NCI-H1105 (cell line): ENCODE measurements at places on chromosomes 1 and 21.

GRCh38 chr1:12436345-12436658 is 181.7 kb downstream of the DHRS3 start:
- DNase-seq, result no peak

DNA sequence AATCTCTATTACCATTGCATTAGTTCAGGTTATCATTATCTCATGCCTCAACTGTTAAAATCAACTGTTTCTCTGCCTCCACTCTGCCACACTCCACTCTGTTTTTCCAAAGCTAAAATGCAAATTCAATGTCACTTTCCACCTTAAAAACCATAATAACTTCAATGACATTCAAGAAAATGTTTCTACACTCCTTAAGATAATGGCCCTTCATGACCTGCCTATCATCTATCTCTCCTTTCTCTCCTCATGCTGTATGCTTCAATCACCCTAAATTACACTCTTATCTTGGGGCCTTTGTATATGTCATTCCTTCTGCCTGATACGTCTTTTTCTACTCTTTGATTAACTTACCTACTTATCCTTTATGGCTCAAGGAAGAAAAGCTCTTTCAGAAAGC is 296.0 kb downstream of the LRRC7 start:
- DNase-seq, result no peak

- DNase-seq, result no peak
Observed at GRCh38 chr1:101242324-101243050, 5.7 kb downstream of the S1PR1 start.

- no peak for DNase-seq
Observed at GRCh38 chr1:156502391-156502893, 1.9 kb upstream of the MEF2D start.

DNA sequence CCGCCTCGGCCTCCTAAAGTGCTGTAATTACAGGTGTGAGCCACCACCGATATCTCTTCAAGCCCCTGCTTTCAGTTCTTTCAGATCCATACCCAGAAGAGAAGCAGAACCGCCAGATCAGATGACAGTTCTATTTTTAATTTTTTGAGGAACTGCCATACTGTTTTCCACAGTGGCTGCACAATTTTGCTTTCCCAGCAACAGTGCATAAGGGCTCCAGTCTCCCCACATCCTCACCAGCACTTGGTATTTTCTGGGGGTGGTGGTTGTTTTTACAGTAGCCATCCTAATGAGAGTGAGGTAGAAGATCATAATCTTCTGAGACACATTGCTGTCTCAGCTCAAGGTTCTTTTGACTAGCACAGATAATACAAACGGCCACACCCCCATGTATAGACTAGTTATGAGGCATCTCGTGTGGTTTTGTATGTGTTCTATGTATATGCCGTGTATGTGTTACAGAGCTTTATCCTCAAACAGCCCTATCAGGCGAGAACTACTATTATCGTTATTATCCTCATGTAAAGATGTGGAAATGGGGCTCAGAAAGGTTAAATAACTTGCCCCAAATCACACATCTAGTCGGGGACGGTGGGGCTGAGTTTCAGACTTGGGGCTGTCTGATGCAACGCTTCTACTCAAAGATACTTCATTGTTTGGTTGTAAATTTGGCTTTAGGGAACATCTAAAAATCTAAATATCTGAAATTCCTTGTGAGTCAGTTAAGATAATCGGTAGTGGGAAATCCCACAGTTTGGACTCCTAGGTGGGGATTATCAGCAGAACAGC is 12.0 kb downstream of the FHAD1 start:
- no peak for DNase-seq

- no peak for DNase-seq
Observed at GRCh38 chr1:116679091-116679827, 11.7 kb upstream of the IGSF3 start.

DNA sequence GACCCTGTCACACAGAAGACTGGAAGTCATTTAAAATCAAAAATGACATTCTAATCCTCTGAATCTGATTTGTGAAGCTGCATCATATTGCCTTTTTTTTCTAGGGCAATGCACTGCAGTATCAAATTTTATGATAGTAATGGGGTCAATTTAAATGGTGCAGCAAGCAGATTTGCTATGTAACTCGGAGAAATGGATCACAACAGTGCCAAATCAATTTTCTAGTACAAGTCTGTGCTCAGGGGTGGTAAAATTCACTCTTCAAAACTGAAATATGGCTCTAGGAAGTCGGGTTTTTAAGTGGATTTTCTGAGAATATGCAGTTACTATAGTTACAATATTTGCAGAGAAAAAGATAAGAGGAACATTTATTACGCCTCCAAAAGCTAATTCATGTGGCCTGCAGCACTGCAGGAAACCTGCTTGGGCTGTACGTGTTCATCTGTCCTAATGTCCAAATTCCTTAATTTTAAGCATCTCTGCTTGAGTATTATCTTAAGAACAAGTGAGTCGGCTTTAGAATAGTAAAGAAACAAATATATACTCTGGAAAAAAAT is 31.5 kb downstream of the HLCS start:
- no peak for DNase-seq

DNA sequence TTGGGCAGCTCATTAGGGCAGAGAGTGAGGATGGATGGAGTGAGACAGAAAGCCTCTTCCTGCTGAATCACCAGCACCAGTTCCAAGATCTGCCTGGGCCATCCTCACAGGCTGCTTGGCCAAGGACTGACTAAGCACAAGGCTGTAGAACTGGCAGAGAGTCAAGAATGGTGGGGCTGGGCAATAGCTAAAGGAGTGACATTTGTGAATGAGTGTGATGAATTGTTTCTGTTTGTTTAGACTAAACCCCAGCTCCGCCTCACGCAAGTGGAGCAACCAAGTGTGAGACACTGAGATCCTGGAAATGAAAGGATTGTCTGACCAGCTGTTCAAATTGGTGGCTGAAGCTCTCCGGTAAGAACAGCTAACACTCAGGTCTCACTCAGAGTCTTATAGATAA is 38.6 kb downstream of the BRINP2 start:
- DNase-seq, result peak; percentile 84

DNA sequence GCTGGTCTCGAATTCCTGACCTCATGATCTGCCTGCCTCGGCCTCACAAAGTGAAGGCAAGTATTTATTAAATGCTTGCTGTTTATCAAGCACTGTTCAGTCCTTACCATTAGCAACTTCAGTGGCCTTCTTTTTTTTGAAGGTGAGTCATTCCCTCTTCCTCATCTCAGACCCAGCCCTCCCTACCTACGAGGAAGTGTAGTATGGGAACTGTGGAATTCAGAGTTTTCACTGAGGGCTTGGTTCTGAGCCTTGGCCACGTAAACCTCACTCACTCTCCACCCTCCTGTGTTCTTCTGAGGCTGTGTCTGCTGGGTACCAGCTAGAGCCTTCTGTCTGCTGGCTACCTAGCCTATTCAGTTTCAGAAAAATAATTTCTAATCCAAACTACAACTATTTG is 218.3 kb upstream of the SGIP1 start:
- DNase-seq, result no peak

DNA sequence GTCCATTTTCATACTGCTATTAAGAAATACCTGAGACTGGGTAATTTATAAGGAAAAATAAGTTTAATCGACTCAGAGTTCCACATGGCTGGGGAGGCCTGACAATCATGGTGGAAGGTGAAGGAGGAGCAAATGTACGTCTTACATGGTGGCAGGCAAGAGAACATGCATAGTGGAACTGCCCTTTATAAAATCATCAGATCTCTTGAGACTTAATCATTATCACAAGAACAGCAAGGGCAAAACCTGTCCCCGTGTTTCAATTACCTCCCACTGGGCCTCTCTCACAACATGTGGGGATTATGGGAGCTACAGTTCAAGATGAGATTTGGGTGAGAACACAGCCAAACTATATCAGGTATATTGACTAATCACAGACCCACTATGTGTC is 370.2 kb upstream of the USP24 start:
- DNase-seq, result no peak

DNA sequence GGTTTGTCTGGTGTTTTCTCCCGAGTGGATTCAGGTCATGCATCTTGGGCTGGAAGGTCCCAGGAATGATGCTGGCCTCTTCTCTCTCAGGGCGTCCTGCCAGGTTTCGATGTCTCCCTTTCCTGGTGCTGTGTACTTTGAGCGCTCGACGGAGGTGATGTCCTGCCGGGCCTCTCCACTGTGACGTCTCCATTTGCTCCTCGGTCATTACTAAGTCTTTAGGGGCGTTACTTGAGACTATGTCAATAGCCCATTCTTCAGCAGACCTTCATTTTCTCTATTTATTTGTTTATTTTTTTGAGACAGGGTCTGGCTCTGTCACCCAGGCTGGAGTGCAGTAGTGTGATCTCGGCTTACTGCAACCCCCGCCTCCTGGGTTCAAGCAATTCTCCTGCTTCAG is 37.2 kb upstream of the TNFRSF1B start:
- no peak for DNase-seq

DNA sequence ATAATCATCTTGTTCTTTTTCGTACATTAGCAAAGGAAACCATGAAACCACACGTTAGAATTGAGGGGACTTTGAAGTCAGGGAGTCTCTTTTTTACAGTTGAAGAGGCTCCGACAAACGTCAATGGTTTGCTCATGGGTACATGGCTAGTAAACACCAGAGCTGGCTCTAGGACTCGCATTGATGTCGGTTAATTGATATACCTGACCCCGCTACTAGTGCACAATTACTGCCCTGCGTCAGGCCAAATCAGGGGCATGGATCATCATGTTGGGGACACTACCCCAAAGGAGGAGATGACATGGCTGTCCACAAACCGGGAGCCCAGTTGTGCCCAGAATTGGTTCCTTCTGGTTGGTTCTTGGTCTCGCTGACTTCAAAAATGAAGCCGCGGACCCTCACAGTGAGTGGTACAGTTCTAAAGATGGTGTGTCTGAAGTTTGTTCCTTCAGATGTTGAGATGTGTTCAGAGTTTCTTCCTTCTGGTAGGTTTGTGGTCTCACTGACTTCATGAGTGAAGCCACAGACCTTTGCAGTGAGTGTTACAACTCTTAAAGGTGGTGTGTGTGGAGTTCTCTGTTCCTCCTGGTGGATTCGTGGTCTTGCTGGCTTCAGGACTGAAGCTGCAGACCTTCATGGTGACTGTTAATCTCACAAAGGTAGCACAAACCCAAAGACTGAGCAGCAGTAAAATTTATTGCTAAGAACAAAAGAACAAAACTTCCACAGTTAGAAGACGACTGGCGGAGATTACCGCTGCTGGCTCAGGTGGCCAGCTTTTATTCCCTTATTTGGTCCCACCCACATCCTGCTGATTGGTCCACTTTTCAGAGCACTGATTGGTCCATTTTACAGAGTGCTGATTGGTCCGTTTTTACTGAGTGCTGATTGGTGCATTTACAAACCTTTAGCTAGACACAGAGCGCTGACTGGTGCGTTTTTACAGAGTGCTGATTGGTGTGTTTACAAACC is 126.9 kb upstream of the ERRFI1 start:
- DNase-seq, result no peak

- DNase-seq, result peak; percentile 6
Observed at GRCh38 chr21:37878946-37879660, 37.2 kb downstream of the KCNJ6 start.

- DNase-seq, result no peak
Observed at GRCh38 chr1:74690364-74690696, 16.7 kb upstream of the ERICH3 start.

- no peak for DNase-seq
Observed at GRCh38 chr1:206828765-206829164, 36.7 kb upstream of the IL20 start.

DNA sequence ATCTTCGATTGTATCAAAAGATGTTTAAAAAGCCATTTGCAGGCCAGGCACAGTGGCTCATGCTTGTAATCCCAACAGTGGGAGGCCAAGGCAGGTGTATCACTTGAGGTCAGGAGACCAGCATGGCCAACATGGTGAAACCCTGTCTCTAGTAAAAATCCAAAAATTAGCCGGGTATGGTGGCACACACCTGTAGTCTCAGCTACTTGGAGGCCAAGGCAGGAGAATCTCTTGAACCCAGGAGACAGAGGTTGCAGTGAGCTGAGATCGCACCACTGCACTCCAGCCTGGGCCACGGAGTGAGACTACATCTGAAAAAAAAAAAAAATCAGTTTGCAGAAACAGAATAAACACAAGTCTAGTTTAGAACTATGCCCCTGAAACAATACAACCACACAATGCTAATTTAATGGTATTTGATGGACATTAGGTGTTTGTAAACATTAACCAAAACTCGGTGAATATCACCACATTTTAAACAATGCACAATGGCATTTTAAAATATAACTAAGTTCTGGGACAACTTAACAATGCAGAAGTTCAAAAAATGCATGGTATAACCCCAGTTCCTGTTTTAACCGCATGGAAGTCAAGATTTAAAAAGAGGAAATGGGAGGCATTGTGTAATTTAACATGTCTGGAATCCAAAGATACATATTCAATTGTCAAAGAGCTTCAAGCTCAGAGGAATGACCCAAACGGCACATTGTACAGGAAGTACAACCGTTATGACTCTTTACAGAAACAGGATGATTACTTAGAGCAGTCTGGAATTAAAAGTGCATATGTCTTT is 7.1 kb upstream of the PTTG1IP start:
- no peak for DNase-seq

DNA sequence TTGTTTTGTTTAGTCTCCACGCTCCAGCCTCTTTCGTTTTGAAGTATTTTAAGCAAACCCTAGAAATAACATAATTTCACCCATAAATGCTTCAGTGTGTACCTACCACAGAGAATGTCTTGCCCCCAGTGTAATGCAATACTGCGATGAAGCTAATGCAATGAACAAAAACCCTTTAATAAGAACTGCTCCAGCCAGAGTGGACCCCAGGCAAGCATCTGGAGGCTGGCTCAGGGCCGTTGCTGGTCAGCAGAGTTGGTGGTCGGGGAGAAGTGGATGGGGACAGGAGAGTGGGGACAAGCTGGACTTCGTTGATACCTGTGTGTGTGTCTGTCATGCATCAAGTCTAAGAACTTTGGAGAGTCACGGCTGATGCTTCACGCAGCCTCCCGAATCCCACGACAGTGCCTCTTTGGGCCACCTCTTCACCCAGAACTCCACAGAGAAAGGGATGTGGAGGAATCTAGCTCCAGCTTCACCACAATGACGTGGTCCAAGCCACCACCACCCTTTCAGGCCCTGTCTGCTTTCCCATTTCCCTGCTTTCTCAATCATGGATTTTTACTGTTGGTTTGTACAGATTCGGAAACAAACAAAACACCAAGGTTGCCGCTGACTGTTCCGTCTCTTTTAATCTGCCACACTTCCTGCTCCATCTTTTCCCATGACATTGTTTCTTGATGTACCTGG is 108.6 kb upstream of the ERRFI1 start:
- DNase-seq, result no peak

GRCh38 chr21:27277110-27277509 is 310.2 kb upstream of the ADAMTS5 start:
- DNase-seq, result no peak

- DNase-seq, result no peak
Observed at GRCh38 chr1:200891774-200892157, 2.9 kb upstream of the INAVA start.

- no peak for DNase-seq
Observed at GRCh38 chr1:93576746-93577145, 104.9 kb downstream of the BCAR3 start.

DNA sequence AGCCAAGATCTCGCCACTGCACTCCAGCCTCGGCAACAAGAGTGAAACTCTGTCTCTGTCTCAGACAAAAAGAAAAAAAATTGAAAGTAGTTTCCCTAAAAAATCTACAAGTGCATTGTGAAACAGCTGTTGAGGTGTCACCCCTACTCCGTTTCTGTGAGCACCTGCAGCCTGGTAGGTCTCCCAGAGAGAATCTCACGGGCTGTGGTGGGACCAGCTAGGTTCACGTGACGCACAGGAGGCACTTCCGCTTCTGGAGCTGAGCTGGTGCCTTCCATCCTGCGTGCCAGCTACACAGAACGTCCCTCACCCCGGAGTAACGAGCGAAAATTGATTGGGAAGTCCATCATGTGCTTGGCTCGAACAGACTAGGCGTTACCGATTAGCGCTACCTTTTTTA is 66.8 kb downstream of the COL24A1 start:
- no peak for DNase-seq

- no peak for DNase-seq
Observed at GRCh38 chr1:119374208-119374874, 5.8 kb downstream of the HAO2 start.
